ENCODE measurements at places on chromosomes 7 and 10.

- DNase-seq = no peak
Measured at GRCh38 chr7:28989211-28989980, 31.3 kb upstream of the TRIL start.

DNA sequence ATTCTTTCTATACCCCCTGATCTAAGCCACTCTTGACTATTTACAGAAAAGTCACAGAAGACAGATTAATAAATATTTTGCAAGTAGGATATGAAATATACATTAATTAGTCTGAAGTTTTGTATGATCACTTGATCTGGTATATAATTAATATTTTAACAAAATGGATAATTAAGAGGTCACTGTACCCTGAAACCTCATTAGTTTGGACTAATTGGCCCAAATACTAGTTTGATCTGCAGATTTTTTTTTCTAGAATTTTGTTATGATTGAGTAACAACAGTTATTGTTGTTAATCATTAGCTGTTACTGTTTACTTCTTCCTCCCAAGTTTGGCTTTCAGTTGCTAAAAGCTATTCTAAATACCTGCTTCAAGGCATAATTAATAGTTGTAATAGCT, 2.7 kb downstream of the NHLRC2 start:
- no peak for DNase-seq

DNA sequence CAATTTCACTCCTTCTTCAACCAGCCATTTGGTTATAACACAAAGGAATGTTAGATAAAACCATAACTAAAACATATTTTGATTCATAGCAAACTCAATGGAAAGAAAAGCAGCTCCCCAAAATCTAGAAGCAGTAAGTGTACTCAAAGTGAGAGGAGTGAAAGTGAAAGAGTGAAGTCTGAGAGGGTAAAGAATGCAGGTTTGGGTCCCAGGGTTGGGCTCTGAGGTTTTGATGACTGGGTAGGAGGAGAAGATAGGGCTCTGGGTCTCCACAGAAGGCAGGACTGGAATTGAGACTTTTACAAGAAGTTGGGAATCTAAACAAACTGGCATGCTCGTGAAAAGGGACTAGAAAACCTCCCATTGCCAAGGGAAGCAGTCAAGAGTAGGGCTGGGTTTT, 85.4 kb upstream of the RSU1 start:
- DNase-seq = no peak

- DNase-seq = no peak
Measured at GRCh38 chr7:142896741-142897379, 11.3 kb upstream of the TRPV6 start.

DNA sequence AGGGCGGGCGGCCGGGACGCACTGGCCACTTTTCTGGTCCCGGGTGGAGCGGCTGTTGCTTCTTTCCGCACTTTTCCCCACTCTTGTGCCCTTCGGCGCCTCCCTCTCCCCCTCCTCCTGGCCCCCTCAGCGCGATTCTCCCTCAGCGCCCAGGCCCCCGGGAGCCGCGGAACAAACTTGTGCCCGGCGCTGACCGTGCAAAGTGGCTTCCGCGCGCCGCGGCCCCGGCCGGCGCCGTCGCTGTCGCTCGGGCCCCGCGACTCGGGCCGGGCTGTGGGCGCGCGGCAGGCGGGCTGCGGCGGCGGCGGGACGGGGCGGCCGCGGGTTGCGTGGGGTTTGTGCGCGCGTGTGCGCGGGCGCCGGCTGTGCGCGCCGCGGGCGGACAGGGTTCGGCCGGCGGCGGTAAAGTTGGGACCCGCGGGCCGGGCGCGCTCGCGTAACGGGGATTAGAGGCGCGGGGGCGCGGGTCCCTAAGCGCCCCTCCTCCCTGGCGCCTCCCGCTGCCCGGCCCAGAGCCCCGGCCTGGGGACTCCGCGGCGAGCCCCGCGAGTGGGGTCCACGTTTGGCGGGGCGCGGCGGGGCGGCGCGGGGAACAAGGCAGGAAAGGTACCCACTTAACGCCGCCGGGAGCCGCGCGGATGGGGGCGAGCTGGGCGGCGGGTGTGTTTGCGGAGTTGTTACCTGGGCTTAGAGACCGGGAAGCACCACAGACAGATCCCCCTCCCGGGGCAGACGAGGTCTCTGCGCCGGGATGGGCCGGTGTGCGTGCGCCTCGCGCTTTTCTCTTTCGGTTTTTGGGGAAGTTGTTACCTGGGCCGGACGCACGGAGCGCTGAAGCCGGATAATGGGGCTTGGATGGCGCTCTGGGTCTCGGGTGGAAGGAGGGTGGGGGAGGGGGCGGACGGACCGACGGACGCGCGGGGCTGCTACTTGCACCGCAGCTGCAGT, 860 bp downstream of the ZEB1 start:
- peak; percentile 74 for DNase-seq

- DNase-seq = no peak
Measured at GRCh38 chr10:45580371-45581215, 92.0 kb downstream of the ZFAND4 start.

DNA sequence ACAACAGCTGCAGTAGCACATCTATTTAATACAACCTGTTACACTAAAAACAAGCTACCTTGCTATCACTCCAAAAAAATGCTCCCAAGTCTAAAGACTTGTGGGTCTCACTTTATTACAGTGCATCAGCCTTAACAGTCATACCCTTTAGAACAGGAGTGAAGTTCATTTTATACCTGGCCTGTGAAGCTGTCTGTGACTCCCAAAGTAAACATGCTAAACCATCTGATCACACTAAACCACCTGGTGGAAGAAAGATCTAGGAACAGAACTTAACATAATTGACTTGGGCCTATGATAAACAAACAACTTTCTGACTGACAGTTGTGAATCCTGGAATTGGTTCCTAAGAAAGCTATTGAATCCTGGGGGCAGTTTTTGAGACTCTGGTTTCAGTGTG, 80.9 kb upstream of the ATP6V0A4 start:
- DNase-seq = no peak

- no peak for DNase-seq
Measured at GRCh38 chr10:43377424-43377883, 6.0 kb downstream of the FXYD4 start.

- DNase-seq = no peak
Measured at GRCh38 chr10:30562787-30563186, 66.8 kb downstream of the LYZL2 start.

DNA sequence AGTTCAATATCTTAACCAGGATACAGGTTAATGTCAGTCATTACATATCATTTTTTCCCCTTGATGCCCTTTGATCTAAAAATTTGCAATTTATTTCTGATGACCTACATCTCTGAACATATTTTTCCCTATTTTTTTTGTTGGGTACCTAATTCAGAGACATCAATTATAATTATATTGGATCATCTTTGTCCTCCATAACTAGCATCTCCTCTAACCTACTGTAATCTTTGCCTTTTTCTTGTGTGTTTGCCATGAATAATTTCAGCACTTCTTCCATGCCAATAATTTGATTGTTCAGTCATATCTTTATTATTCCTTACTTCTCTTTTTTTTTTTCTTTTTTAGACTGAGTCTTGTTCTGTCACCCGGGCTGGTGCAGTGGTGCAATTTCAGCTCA, 39.2 kb upstream of the FGFR2 start:
- DNase-seq = no peak

GRCh38 chr7:18778594-18778993, 283.0 kb downstream of the HDAC9 start:
- DNase-seq = no peak

GRCh38 chr7:24724451-24725190, 32.6 kb downstream of the GSDME start:
- peak; percentile 20 for DNase-seq

DNA sequence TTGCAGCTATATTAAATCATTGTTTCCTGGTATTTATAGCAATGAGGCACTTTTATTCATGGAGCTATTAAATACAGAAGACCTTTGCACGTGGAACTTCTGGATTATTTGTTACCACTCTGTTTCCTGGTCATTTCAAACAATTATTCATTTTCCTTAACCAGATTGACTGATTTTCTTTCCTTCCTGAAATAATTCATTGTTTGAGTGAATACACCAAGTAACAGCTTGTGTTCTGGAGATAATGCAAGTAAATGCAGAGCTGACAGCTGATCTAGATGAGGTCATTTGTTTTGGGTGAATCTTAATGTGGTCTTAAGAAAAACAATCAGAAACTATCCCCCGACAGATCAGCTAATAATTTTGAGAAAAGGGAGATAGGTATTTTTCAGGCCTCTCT, 497.7 kb downstream of the KIF20B start:
- DNase-seq = no peak

DNA sequence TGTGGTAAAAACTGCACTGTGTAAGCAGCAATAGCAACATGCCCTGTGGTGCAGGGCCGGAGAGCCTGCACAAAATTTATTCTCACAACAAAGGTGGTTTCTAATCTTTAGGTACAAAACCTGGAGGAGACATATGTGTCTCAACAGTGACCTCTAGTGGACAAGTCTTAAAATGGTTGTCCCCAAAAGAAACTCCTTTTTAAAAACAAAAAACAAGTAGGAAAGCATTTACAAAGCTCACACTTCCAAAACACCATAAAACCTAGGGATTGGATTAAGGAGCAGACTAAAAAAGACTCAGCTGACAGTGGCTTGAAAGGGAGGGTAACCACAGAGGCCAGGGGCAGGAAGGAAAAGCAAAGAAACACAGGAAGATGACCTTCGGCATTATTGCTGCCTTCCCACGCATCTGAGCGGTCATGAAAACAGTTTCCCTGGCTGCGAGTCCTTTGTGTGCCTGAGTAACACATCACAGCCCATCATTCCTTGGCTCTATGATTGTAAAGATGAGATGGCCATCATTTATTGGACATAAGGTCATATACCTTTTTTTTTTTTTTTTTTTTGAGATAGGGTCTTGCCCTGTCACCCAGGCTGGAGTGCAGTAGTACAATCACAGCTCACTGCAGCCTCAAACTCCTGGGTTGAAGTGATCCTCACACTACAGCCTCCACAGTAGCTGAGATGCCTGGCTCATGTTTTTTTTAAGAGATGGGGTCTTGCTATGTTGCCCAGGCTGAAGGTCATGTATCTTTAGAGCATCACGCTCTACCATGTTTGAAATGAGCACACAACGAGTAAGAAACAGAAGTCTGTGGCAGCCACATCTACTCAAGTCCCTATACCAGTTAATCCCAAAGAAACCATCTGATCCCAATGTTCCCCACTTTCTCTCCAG, 39.5 kb downstream of the RSU1 start:
- DNase-seq = no peak

- no peak for DNase-seq
Measured at GRCh38 chr10:10886861-10887531, 130.7 kb upstream of the CELF2 start.

DNA sequence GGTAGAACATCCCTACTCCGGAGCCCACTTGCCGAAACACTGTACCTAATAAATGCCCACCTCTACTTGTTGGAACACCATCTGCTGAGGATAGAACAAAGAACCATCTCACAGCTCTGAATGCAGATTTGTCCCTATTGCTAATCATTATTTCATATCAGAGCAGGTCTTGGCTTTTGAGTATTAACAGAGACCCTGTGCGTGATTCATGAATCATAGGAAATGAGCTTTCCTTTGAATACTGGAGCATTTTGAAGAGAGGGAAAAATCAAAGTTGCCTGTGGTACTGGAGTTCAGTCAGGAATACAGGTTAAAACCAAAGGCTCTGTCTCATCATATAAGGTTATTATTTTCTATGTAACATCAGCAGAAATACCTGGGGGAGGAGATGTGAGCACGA, 1132.3 kb downstream of the XPNPEP1 start:
- no peak for DNase-seq
